Mesenchymal stem cell (in vitro differentiated cells and primary cell): ENCODE measurements at places on chromosomes 2 and 18.

DNA sequence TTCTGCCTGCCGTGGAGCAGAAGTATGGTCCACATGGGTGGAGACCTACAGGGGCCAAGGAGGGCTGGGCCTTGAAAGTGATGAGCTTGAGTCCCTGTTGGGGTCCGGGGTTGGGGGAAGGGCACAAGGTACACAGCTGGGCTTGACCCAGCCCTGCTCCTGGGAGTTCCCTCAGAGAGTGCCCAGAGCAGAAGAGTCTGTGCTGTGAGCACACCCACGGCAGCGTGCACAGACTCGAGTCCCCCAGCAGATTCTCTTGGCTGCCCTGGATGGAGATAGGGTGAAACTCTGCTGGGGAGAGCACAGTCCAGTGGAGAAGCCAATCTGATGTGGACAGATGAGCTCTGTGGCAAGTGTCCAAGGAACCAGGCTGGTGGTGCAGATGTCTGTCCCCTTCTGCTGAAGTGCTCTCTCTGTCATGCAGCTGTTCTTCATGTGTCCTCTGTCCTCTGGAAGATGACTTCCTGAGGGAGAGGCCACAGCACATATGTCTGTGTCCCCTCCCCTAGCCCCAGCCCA is 27.5 kb downstream of the INPP4A start:
- peaks cover 9% of the 10 kb centered on the region for H3K4me1 ChIP-seq
- no peaks in the 10 kb centered on the region for H3K27me3 ChIP-seq
- H3K27ac ChIP-seq: no peak overlapping the region

DNA sequence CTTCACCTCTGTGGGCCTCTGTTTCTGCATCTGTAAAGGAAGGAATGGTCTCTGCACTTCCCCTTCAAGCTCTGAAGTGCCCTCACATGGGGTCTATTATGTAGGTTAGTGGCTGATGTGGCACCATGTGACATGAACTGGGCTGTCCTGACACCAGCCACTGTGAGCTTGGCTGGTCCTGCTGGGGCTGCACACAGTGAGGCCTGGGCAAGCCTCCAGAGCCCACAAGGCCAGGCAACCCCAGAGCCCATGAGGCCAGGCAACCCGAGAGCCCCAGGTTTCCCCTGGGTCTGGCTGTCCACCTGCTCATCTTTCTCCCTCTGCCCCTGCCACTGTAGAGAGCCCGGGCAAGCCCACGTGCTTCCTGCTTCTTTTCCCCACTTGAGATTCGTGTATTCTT is 150.1 kb upstream of the SMAD2 start:
- H3K27ac ChIP-seq: no peak overlapping the region
- H3K4me3 ChIP-seq: no peak overlapping the region
- no peaks in the 10 kb centered on the region for H3K36me3 ChIP-seq
- DNase-seq: no peak

GRCh38 chr2:41142478-41142877 is 690.6 kb upstream of the SLC8A1 start:
- DNase-seq: no peak
- H3K27me3 ChIP-seq: no peaks in the 10 kb centered on the region
- no peak overlapping the region for H3K27ac ChIP-seq
- H3K36me3 ChIP-seq: no peaks in the 10 kb centered on the region
- no peaks in the 10 kb centered on the region for H3K4me1 ChIP-seq

DNA sequence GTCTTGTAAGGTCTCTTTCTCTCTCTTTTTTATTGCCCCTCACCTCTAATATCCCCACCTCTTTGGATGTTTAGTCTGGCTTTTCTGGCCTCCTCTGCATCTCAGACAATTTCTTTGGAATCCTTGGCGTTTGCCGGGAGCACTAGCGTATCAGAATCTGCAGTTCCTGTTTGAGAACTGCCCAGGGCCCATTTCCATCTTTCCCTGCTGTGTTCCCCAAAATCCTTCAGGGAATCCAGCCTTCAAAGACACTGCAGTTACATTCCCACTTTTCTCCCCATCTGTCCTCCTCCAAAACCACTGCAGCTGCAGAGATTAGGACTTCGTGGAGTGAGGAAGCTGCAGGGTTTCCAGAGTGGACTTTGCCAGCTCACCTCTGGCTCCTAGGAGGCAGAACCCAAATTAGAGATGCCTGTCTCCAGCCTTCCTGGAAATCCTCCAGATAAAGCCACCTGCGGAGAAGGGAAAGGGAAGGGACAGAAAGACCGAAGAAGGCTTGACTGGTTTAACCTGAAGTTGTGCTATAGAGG is 2.7 kb downstream of the VSNL1 start:
- peaks cover 8% of the 10 kb centered on the region for H3K4me1 ChIP-seq
- H3K4me3 ChIP-seq: no peak overlapping the region
- no peaks in the 10 kb centered on the region for H3K36me3 ChIP-seq
- no peak for DNase-seq

DNA sequence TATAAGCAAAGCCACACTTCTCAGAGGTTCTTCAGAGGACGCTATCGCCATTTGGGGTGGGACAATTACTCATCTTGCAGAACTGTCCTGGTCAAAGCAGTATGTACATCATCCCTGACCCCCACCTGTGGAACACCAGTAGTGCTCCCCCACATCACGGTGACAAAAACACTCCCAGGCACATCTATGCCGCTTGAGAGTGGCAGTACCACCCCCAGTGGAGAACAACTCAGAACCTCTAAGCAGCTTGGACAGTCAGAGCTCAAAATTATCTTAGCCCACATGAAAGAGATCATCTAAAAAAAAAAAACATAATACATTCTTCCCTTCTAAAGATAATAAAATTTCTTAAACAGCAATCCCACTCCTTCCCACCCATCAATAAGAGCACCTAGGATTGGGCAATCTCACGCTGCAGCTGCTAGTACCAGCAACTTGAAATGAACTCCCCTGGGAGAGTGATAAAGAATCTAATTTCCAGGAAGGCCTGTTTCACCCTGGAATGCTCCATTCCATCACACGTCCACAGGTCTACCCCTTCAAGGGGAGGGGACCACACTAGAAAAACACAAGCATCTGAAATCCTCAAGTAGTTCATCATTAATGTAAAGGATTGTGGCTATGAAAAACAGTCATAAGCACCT is 31.7 kb downstream of the LRP2 start:
- no peak overlapping the region for H3K4me3 ChIP-seq
- no peak overlapping the region for H3K27ac ChIP-seq
- no peaks in the 10 kb centered on the region for H3K4me1 ChIP-seq

GRCh38 chr2:145584353-145584752 is 1064.4 kb upstream of the ZEB2 start:
- H3K27me3 ChIP-seq: no peaks in the 10 kb centered on the region
- no peaks in the 10 kb centered on the region for H3K36me3 ChIP-seq
- no peak for DNase-seq
- H3K4me3 ChIP-seq: no peak overlapping the region

DNA sequence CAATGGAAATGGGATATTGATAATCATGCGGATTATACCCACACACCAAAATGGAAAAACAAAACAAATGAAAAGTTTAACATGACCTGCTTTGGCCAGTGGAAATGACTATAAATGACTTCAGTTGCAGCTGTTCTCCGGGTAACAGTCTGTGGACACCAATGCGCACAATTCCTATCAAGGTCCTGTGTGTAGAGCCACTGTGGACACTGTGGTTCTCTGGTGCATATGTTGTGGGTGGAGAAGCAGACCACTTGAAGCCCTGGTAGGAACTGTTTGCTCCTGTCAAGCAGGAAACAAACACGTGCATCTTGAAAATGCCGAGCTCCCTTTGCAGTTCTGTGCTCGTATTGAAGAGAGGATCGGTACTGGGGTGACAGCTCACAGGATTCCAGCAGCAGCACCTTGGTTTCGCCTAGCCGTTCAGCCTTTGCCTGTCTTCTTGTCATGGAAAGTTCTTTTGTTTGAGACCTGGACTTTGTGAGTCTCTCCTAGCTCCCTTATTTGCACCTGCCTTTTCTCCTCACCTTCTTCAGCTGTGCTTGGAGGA is 32.9 kb downstream of the NCK2 start:
- H3K36me3 ChIP-seq: no peaks in the 10 kb centered on the region
- no peak overlapping the region for H3K27ac ChIP-seq
- DNase-seq: no peak
- H3K27me3 ChIP-seq: no peaks in the 10 kb centered on the region
- peaks cover 20% of the 10 kb centered on the region for H3K4me1 ChIP-seq
- no peak overlapping the region for H3K4me3 ChIP-seq

GRCh38 chr2:127101756-127102477 is 5.0 kb downstream of the BIN1 start:
- peak overlapping the region; percentile 7 for H3K27ac ChIP-seq
- H3K4me1 ChIP-seq: peaks cover 70% of the 10 kb centered on the region
- no peaks in the 10 kb centered on the region for H3K27me3 ChIP-seq
- no peak overlapping the region for H3K4me3 ChIP-seq
- no peak for DNase-seq
- no peaks in the 10 kb centered on the region for H3K36me3 ChIP-seq

DNA sequence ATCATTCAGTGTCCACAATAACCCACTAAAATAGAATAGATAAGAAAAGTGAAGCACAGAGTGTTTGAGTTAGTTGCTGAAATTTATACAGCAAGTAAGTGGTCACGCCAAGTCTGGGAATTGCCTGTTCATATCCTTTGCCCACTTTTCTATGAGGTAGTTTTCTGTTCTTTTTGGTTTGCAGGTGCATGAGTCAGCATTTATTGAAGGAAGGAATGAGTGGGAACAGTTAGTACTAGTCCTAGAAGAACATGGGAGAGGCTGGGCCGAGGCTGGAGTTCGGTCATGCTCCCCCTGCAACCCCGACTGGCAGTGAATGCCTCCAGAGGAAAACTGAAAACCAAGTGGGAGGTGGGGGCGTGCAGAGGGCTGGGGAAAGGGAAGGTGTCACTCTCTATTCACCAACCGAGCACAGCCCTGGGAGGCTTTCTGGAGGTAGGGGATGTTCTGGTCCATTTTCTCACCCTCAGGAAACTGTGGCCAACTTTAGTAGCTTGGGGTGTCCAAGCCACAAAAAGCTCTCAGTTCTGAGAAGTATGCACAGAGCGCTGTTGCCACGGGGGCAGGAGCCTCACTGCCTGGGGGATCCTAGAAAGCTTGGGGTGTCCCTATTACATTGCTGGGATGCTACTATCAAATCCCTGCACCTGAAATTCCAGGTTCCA is 41.4 kb downstream of the FOSL2 start:
- no peak overlapping the region for H3K27ac ChIP-seq
- peaks cover 18% of the 10 kb centered on the region for H3K4me1 ChIP-seq
- no peaks in the 10 kb centered on the region for H3K36me3 ChIP-seq
- no peaks in the 10 kb centered on the region for H3K27me3 ChIP-seq
- DNase-seq: no peak
- H3K4me3 ChIP-seq: no peak overlapping the region
